ENCODE measurements at places on chromosomes 2 and 18.

DNA sequence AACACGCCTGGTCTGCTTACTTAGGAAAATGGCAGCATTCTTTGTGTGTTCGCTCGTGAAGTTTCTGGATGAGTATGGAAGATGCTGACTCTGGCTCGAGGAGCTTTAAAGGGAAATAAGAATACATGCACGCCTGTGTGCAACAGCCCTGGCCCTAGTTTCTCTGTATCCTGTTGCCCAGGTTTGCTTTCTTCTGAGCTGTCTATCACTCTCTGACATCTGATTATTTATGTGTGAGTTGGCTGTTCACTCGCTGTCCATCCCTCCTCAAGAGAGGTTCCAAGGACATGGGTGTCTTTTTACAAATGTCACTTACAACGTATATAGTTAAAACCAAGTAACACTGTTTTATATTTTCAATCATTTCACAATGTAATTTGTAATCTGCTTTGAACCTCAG is 16.0 kb downstream of the SLC9A2 start:
- no peak for DNase-seq

- no peak for DNase-seq
These were observed 342.2 kb downstream of the CMPK2 start for GRCh38 chr2:6523476-6523875.

DNA sequence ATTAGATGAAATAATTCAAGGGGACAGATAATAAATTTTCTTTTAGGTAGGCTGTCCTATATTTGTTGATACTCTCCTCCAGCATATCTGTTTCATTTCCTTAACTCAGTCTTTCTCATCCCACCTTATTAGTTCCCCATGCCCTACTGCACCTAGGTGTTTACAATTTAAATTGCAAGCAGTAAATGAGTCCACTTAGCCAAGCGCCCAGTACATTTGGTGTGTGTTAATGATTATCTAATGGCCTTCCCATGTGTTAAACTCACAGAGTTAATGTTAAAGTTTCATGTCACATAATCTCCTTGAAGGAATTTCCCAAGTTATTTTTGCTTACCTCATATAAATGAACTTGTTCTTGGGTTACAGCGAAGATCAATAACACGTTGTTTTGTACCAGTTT is 31.2 kb downstream of the ITGB6 start:
- DNase-seq, result no peak

GRCh38 chr2:109204412-109204811 is 75.4 kb downstream of the SH3RF3 start:
- DNase-seq, result no peak

DNA sequence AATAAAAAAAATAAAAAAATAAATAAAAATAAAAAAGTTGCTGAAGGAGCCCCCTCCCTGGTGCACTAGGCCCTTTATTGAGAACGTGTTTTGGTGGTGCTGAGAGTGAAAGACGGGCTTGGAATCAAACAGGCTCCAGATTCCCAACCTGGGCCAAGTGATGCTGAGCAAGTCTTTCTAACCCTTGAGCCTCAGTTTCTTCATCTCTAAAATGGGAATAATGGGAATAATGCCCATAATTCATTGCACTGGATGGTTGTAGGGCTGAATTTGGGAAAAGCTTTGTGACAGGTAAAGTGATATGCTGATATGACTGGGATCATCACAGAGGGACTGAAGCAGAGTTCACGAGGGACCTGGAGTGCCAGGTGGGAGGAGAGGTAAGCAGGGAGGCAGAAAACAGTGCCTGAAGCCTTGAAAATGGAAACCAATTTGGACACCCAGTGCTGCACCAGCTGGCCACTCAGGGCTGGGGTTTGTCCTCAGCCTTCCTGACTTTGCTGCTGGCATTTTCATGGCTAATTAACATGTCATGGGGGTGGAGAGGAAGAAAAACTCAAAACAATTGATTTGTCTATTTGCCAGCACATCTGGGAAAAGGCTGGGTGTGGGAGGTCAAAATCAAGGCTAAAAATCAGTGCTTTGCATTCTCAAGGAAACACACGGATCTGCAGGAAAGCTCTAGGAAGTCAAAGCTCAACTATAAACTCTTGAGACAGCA is 241.3 kb downstream of the LOXHD1 start:
- no peak for DNase-seq

DNA sequence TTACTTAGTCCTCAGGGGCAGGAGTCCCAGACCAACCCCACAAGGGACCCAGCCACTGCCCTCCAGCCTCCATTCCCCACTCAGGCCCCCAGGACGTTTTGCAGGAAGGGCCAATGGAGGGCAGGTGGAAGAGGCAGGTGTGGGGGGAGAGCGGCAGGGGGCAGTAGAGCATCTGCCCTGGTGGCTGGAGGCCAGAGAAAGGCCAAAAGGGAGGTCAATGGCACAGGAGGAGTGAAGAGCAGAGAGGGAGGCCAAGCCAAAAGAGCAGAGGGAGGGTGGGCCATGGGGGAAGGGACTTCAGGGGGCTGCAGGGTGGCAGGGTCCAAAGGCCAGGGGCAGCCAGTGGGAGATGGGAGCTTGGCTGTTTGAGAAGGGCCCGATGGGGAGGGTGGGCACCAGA is 17.3 kb upstream of the GPR55 start:
- DNase-seq, result no peak

DNA sequence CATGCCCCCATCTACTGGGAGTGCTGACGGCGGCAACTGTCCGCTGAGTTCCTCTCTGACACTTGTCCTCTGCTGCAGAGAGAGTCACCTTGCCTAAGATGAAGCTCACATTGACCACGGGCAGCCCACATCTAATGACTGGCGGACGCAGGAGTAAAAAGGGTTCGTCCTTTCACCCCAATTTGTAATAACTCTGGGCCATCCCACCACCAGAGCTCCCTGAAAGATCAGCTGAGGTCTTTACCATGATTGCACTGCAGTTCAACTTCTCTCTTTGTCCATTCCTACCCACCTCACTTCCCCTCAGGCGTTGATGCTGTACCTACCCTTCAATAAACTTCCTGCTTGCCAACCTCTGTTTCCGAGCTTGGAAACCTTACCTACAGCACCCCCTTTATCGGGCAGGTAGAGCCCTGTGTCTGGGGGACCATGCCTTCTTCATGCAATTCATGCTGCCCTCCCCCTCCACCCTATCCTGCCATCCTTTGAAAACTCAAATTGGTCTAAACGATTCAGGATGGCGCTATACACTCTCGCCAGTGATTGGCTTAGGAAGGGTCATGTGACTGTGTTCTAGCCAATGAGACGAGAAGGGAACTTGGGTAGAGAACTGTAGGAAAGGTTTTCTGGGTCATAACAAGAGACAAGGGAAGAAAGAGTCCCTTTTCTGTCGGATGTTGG is 10.3 kb upstream of the B3GNT2 start:
- DNase-seq, result no peak

DNA sequence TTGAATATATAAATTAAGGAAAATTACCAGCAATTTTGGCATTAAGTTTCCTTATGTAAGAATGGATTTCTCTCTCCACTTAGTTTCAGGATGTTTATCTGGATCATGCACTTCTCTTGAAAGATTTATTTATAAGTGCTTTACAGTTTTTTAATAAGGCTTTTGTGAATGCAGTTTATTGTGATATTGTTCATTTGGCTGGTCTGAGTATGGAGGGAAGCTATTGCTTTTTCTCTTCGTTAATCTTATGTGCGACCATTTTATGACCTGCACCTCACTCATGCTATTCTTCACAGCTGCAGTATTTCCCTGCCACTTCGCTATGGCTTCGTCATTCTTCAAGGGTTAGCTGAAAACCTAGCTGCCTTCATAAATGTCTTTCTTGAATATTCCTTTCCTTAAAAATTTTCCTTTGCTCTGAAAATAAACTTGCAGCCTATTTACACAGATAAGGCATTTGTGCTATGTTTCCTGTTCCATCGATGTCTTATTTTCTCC is 233.4 kb downstream of the SOCS6 start:
- DNase-seq, result no peak

DNA sequence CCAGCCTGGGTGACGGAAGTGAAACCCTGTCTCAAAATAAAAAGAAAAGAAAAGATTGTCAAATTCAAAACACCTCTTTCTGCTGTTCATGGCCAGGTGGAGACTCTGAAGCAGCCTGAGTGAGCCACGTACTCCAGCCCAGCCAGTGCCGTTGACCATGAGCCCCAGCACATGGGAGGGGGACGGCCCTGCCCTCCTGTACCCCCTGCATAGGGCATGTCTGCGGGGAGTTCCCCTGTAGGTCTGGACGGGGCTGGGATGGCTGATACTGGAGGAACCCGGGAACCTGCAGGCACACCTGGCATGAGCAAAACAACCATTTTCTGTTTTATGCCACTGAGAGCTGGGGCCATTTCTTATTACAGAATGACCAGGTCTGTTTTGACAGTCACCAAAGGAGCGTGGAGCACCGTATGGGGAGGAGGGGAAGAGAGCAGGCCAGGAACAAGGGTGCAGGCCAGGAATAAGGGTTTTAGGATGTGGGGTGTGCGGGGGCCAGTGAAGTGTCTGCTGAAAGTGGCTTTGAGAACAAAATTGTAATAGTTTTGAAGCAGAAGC is 30.1 kb downstream of the TMEM18 start:
- DNase-seq, result no peak

DNA sequence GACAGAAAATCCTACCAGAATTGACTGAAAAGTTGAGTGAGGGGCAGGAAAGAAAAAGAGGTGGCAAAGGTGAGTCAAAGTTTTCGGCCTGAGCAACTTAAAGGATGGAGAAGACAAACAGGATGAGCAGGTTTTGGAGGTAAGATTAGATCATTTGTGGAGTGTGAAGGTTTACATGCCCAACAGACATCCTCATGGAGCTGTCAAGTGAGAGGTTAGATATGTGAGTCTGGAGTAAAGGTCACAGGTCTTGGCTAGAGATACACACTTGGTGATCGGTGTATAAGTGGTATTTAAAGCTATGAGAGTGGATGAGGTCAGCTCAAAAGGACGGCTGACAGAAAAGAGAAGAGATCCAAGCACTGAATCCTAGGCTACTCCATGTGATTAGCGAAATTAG is 11.1 kb upstream of the MYL12A start:
- no peak for DNase-seq

DNA sequence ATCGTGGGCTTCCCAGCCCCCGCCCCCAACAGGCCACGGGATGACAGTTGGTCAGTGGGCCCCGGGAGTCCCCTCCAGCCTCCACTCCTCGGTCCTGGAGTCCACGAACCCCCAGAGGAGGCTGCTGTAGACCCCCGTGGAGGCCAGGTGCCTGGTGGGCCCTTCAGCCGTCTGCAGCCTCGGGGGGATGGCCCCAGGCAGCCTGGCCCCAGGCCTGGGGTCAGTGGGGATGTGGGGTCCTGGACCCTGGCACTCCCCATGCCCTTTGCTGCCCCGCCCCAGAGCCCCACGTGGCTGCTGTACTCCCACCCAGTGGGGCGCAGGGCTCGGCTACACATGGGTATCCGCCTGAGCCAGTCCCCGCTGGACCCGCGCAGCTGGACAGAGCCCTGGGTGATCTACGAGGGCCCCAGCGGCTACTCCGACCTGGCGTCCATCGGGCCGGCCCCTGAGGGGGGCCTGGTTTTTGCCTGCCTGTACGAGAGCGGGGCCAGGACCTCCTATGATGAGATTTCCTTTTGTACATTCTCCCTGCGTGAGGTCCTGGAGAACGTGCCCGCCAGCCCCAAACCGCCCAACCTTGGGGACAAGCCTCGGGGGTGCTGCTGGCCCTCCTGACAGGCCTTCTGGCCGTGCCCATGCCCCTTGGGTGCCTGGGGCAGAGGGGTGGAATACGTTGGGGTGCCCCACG is 7.6 kb downstream of the NEU4 start:
- DNase-seq, result no peak

All from RWPE1 (cell line).